H4 (cell line): ENCODE measurements at places on chromosomes 3 and 15. TPM values are rescaled to one million over a fixed set of nuclear protein-coding genes. Genes with fewer than 3 reads are reported as not detected.

LINGO1 gene
- total RNA-seq, result 0.41 TPM in 1 of 2 replicates, not detected in the other

RAB6B gene
- 1.1 and 1.5 TPM in 2 replicates for total RNA-seq

CTXN2 gene
- total RNA-seq, result not detected in 2 replicates

BFSP2 gene
- not detected in 2 replicates for total RNA-seq

TMEM207 gene
- not detected in 2 replicates for total RNA-seq

CA12 gene
- 24.2 and 27.4 TPM in 2 replicates for total RNA-seq

MCTP2 gene
- 27.0 and 36.1 TPM in 2 replicates for total RNA-seq

ABI3BP gene
- total RNA-seq, result 0.64 TPM in 1 of 2 replicates, not detected in the other

HESX1 gene
- total RNA-seq, result 0.37 TPM in 1 of 2 replicates, not detected in the other

LRRN1 gene
- 1.6 and 1.9 TPM in 2 replicates for total RNA-seq

PDHB gene
- 172 and 193 TPM in 2 replicates for total RNA-seq

FMN1 gene
- total RNA-seq, result 3.6 TPM in 2 replicates

CEP19 gene
- total RNA-seq, result 5.4 and 6.2 TPM in 2 replicates

COL8A1 gene
- 7.3 and 24.3 TPM in 2 replicates for total RNA-seq

HGD gene
- total RNA-seq, result 0.12 TPM in 1 of 2 replicates, not detected in the other

SCAP gene
- total RNA-seq, result 24.7 and 26.1 TPM in 2 replicates

GOLGA6D gene
- not detected in 2 replicates for total RNA-seq

FSTL1 gene
- 290 and 316 TPM in 2 replicates for total RNA-seq

ZIC1 gene
- total RNA-seq, result 20.8 and 34.1 TPM in 2 replicates

TRIM71 gene
- total RNA-seq, result 0.02 TPM in 1 of 2 replicates, not detected in the other

EBLN2 gene
- total RNA-seq, result 0.04 and 0.76 TPM in 2 replicates

ZNF717 gene
- 4.4 and 7.4 TPM in 2 replicates for total RNA-seq

CYP1A2 gene
- not detected in 2 replicates for total RNA-seq

CCRL2 gene
- 0.46 and 6.6 TPM in 2 replicates for total RNA-seq

PRICKLE2 gene
- 2.5 and 3.1 TPM in 2 replicates for total RNA-seq

SLC38A3 gene
- not detected in 2 replicates for total RNA-seq

SNTN gene
- total RNA-seq, result not detected in 2 replicates

CHRM5 gene
- not detected in 2 replicates for total RNA-seq

EPHB1 gene
- 0.29 and 1.2 TPM in 2 replicates for total RNA-seq

FGF12 gene
- total RNA-seq, result 0.31 and 4.4 TPM in 2 replicates

CHDH gene
- 0.02 and 0.39 TPM in 2 replicates for total RNA-seq

GABRR3 gene
- not detected in 2 replicates for total RNA-seq

LOXL1 gene
- 53.2 and 104 TPM in 2 replicates for total RNA-seq

EXD1 gene
- 0.12 TPM in 1 of 2 replicates, not detected in the other for total RNA-seq

CHRD gene
- 1.3 and 3.6 TPM in 2 replicates for total RNA-seq

RASL12 gene
- 0.04 and 0.25 TPM in 2 replicates for total RNA-seq

LIPH gene
- total RNA-seq, result 1.0 and 1.5 TPM in 2 replicates

ECE2 gene
- not detected in 2 replicates for total RNA-seq

NRROS gene
- 0.02 TPM in 1 of 2 replicates, not detected in the other for total RNA-seq

NPAP1 gene
- not detected in 2 replicates for total RNA-seq

CRTC3 gene
- 6.8 and 6.9 TPM in 2 replicates for total RNA-seq

ASB14 gene
- not detected in 2 replicates for total RNA-seq
